ENCODE measurements at places on chromosomes 4 and X.

DNA sequence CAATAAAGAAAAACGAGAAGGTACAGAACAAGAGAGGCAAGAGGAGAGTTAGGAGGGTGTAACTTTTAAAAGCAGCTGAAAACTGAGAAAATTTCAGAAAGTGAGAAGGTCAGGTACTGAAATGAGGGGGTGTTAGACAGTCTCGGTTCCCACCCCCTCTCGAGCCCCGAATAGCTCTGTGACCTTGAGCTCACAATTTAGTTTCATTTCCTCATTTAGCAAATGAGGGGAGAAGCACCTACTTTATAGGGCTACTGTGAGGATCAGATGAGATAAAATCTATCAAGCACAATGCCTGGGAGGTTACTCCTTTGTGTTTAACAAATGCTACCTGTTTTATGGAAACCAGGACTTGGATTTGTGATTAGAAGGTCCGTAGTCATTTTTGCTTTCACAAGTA is 4.9 kb downstream of the UGT8 start:
- DNase-seq: no peak

DNA sequence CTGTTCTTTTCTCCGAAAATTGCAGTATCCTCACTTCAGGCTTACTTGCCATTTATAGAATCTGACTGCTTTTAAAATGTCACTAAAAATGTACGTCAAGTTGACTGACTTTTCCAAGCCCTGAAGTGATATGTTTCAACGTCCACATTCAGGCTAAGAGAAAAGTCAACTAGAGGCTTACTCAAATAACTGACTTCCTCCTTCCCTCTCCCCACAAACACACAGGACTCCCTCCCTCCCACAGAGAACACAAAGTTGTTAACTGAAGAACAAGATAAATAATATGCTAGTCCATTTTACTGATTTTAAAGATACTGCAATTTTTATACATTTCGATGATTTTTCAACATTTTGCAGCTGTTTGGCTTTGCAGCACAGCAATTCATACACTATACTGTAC is 13.8 kb upstream of the CDKL2 start:
- DNase-seq: no peak

- no peak for DNase-seq
Measured at GRCh38 chr4:79987401-79987800, 85.6 kb downstream of the ANTXR2 start.

- DNase-seq: no peak
Measured at GRCh38 chr4:179751669-179752068, 2309.4 kb upstream of the AGA start.

- no peak for DNase-seq
Measured at GRCh38 chrX:154417157-154417556, 5.8 kb downstream of the TAFAZZIN start.

- no peak for DNase-seq
Measured at GRCh38 chr4:152594978-152595925, 59.4 kb upstream of the FBXW7 start.

GRCh38 chrX:51487960-51488267 is 8.5 kb downstream of the NUDT11 start:
- DNase-seq: no peak

DNA sequence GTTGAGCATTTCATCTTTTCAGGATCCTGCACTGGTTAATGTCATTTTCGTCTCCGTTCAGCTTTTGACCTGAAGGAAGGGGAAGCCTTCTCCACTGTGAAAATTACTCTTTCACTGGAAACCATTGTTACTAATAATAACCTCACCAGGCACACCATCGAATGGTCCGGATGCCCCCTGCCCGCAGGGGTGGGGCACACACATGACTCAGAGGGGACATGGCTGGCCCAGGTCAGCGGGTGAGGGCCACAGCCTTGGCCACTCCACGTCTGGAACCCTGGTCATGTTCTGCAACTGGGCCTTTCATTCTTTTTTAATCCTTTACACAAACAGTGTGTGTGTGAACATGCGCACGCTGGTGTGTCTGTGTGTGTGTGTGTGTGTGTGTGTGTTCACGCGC is 191.8 kb downstream of the BCOR start:
- DNase-seq: no peak

DNA sequence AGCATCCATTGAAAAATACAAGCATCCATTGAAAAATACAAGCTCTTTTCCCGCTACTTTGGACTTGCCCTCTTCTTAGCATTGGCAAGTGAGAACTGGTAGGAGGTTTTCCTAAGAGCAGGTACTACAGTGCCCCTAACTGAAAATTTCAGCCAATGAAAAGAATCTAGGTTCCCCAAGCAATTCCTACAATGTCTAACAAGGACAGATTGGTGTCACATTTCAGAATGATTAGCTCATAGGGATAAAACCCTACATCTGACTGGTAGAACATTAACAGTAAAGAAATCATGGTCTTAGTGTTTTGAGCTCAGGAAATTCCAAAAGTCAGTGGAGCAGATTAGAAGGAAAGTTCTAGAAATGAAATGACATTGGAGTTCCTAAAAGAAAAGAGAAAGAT is 68.6 kb upstream of the QRFPR start:
- DNase-seq: no peak

DNA sequence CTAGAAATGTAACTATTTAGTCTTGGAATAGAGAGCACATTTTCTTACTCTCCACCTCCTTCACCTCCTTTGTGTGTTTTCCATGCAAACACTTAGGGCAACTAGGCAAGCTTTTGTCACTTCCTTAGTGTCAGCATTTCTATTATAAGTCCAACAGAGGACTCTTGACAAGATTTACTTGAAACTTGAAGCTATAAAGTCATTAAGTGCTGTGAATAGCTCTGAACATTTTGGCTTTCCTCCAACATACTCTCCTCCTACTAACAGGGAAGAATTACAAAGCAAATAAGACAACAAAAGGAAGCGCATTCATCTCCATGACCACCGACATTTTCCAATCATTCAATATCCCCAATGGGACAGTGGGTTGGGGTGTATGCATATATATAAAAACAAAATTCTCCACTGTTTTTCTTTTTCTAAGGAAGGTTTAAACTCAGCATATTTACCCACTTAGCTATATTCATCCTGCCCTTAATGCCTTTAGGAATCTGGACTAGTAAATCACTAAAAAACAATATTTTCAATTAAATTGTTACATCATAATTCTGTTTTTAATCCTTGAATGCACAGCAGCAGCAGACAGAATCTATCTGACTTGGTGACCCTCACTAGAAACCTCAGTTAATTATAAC is 264.6 kb downstream of the SNCA start:
- no peak for DNase-seq

GRCh38 chr4:180657881-180658280 is 1585.3 kb upstream of the TENM3 start:
- DNase-seq: no peak

DNA sequence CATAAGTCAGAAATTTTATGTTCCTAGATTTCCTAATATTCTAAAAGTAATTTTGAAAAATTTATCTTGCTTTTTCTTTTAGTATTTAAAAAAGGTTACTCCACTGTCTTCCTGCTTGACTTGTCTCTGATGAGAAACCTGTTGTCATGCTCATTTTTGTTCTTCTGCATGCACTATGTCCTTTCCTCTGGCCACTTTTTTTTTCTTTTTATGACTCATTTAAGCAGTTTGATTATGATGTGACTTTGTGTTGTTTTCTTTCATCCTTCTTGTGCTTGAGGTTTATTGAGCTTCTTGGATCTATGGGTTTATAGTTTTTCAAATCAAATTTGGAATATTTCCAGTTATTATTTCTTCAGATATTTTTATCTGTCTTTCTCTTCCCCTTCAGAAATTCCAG is 12.0 kb upstream of the UFSP2 start:
- DNase-seq: no peak

DNA sequence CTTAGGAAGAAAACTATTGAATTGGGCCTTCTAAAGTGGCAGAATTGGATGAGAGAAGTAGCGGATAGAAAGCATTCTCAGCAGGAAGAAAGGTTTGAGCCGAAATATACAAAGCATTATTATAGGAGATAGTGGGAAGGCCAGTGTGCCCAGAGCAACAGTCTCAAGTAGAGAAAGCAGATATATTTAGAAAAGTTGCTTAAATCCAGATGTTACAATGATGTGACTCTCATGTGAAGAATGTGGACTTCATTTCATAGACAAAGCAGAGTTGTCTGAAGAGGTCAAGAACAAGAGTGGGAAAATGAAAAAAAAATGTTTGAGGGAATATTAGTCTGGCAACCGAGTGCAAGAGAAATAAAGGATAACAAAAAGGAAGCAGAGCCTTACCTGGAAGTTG is 66.9 kb downstream of the SYNPO2 start:
- DNase-seq: no peak

- DNase-seq: no peak
Measured at GRCh38 chr4:188455062-188455752, 316.0 kb downstream of the TRIML1 start.

DNA sequence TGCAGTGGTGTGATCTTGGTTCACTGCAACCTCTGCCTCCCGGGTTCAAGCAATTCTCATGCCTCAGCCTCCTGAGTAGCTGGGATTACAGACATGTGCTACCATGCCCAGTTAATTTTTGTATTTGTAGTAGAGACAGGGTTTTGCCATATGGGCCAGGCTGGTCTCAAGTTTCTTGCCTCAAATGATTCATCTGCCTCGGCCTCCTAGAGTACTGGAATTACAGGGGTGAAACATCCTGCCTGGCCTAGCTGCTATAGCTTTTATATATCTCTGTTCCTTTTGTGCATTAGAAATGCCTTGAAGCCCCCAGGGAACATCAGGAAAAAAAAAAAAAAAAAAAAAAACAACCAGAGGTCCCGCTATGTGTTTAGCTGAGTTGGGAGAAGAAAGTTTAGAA is 34.8 kb downstream of the UBE2K start:
- no peak for DNase-seq

DNA sequence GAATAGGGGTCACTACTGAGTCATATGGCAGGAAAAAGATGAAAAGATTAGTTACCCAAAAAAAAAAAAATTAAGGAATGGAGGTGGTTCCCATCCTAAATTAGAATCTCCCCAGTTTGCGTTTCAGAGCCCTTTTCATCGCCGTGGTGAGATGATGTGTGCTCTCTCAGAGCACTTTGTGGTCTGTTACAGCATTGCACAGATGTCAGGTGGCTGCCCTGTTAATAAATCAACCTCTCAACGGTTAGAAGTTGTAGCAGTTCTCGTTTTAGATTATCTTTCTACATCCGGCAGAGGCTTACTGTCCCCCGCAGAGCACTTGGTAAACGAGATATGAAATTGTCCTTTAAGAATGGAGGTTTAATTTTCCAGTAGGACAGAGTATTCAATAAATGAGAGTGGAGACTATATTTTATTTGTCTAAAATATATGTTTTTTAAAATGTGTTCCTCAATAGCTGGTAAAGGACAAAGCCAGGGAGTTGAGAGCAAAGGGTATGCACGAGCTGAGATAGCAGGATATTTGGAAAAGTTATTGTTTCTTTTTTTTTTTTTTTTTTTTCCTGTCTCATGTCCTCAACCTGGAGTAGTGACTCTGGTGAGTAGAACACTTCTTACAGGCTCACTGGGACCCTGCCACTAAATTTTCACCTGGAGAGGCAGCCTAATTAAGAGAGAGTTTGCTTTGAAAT is 26.9 kb downstream of the AFF1 start:
- no peak for DNase-seq

DNA sequence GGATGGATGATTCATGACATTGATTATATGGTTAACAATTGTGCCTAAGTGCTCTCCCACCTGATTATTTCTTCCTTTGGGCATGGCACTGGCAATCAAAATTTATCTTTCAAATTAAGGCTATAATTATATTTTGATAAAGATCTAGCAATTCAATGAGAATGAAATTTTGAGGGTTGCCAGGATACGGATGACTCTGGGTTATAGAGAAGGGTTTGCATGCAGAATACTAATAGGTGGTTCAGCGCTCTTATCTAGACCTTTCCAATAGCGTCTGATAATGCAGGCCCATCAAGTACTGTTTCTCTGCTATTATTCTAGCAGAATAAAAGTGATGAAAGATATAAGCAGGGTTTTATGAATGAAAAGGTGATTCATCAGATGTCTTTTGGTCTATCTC is 74.9 kb upstream of the SCML1 start:
- DNase-seq: no peak

GRCh38 chr4:108916638-108917037 is 153.8 kb upstream of the ETNPPL start:
- DNase-seq: no peak

DNA sequence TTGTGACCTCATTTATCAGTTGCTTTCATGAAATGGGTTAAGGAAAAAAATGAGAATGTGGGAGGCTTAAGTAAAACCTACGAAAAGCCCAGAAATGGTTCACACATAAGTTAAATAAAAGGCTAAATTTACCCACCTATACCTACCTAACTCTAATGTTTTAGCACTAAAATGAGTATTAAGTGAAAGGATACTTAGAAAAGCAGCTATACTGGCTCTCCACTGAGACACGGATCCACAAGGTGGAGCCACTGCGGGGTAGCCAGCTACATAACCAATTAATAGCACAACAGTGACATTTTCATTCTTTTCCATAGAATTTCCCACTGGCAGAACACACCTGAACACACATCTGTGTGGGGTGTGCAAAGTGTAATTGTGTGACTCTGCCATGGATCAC is 101.9 kb downstream of the MAML3 start:
- DNase-seq: no peak

- no peak for DNase-seq
Measured at GRCh38 chr4:72712997-72713396, 144.0 kb upstream of the ADAMTS3 start.

GRCh38 chr4:25065431-25065858 is 34.7 kb upstream of the LGI2 start:
- no peak for DNase-seq

DNA sequence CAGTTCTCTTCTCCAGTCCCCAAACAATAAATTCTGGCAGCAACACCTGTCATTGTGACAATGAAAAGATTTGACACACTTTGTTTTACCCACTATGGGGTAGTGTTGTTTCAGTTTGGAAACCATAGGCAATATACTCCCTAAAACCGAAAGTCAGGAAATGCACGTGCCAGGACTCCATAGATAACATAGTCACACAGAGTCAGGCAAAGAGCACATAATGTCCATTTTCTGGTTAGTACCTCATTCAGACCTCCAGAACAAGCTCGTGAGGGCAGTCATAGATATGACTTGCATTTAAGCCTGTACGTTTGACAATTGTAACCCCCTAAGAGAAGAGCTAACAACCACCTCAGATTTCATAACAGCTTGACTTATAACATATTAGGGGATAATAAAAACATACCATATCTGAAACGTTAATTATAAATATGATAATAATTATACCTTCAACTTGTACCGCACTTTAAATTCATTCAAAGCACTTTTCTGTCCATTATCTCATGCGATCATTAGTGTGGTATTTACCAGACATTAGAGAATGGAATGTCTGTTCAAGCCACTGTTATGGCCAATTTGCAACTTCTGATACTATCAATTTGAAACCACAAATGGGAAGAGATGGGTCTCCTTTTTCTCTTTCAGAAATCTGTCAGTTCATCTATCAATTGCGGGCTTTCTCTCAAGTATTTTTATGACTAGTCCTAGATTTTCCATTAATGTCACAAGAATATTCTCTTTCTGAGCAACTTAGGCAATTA is 147.4 kb downstream of the LDB2 start:
- no peak for DNase-seq

All from vagina (tissue), 2 donors.